ENCODE measurements at places on chromosomes 16 and 17.

DNA sequence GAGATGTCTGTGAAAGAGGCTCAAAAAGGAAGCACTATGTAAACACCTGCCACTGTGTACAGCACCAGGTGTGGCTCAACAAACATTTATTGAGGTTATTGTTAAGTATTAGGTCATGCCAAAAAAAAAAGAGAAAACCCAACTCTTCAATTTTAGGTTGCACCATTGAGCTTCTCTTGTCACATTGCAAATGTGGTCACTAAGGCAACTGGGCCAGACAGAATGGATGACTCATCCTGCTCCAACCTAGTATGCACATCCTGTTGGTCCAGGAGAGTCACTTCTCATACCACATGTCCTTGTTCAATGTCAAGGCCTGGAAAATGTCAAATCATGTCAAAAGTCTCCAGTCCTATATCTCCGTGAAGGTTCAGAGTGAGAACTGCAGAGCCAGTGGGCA lies 25.0 kb downstream of the HOXB1 start:
- DNase-seq: no peak

DNA sequence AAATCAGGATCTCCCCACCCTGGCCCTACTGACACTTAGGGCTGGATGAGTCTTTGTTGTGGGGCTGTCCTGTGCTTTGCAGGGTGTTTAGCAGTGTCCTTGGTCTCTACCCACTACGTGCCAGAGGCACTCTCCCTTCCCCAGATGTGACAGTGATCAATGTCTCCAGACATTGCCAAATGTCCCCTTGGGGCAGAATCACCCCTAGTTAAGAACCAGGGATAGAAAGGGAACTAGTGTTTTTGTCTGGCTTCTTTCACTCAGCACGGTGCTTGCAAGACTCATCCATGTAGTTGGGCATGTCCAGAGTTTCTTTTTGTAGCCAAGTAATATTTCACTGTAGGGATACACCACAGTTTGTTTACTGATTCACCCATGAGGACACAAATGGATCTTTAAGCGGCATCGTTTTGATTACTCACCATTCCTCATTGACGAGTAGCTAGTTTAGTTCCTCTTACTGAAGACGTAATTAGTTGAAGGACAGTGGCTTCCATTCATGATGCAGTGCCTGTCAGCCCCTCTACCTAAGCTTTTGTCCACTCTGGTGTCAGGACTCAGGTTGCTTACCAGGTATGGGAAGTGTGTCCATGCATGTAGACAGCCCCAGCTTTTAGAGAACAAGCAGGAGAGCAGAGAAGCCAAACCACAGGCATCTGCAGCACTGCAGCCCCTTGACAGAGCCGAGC lies 26.0 kb upstream of the ITGB4 start:
- DNase-seq: no peak

- no peak for DNase-seq
These were observed 154.1 kb downstream of the SOCS1 start for GRCh38 chr16:11101695-11102522.

DNA sequence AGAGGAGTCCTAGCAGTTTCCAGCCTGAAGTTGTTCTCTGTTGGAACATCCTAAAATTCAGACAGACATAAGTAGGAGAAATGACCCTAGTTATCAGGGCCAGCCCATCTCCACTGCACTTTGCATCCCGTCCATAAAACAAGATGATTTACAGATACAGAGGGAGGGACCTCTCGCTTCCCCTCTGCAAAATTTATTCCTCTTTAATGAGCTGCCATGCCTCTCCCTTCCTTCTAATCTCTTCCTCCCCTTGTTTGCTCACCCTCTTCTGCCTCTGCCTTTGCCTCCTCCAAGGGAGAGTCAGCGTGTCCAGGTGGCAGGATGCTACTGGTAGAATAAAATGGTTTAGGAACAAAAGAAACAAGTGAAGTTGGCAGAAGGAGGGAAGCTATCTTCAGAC lies 351.3 kb downstream of the SOX9 start:
- DNase-seq: no peak

DNA sequence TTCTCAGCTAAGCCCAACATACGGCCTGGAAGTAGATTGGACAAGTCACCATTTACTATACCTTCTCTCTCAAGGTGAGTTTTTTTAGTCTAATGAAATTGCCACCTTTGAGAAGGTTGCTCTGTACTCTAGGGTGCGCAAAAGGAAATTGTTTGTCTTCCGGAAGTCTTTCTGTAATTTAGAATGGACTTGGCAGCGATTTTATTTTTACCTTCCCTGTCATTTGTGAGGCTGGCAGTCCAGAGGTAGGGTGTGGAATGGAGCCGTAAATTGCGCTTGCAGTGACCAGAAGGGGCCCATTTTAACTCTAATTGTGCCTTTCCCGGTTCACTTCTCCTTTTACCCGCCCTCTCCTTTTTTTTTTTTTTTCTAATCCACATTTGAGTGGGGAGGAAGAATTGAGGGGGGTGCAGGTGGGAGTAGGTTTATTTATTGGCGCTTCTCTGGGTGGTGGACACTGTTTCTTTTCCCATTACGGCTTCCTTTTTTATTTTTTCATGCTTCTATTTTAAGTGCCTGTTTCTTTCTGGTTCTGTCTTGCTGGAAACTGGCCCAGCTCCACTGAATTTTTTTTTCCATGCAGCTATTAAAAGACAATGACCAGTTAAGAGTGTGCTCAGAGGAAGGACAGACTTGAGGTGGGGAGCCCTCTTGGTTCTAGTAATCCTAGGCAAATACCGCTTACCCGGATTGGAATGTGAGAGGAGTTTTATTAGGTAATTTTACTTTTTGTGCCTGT lies 89.7 kb upstream of the CLEC18A start:
- DNase-seq: no peak

GRCh38 chr17:73126716-73127473 lies 34.4 kb upstream of the SLC39A11 start:
- DNase-seq: no peak

DNA sequence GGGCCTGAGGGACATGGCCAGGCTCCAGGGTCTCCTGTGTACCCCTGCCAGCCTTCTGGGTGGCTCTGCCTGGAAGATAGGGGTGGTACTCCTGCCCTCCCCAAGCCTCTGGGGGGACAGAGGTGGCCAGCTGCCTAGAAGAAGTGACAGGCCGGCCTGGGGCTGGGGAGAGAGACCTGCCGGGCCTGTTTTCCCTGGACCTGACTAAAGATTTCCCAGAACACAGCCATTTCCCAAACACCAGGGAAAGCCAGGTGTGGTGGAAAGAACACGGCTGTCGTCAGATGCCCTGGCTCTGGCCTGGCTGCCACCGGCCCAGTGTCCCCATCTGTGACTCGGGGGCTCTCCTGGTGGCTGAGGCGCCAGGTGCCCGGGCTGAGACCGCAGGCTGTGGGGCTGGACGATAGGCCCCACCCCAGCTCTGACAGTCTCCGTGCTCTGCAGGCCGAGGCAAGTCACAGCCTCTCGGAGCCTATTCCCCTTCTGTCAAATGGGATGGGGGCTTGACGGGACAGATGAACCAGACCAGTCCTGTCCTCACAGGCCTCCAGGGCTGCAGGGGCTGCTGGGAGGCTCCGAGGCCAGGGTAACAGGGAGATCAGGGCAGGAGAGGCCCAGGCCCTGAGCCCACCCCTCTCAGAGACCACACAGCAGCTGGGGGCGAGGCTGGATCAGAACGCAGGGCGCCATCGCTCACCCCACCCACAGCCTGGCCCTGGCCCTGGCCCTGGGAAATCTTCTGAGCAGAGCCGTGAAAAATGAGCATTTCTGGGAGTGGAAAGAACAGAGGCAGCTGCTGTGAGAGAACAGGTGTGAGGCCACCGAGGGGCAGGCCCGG lies 33.1 kb downstream of the CTU2 start:
- no peak for DNase-seq

DNA sequence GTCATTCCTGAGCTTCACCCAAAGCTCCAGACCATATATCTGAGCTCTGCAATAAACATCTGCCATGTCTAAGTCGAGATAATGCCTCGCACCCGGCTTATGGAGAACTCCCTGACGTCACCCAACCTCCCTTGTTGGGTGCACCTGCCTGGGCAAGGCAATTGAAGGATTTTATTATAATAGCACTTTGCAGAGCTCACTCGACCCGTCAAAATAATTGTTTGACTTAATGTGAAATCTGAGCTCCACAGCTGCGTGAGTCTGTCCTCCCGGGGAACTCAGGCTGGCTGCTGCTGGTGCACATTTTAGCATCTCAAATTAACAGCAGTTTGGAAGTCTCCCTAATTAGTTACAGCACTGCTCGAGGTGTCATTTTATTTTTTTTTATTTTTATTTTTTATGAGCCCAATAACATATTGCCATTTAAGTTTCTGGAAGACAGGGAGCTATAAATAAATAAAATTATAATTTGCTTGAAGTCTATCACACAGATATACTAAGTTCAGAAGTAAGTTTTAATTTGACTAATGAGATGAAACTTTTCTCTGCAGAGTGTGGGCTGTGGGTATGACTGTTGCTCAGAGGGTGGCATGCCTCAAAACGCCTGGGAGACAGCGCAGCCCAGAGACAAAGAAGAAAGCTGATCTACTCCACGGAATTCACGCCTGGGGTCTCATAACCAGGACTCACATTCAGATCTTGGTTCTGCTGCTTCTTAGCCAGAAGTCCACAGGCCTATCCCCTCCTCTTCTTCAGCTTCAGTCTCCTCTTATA lies 401.4 kb upstream of the C16orf82 start:
- DNase-seq: no peak

DNA sequence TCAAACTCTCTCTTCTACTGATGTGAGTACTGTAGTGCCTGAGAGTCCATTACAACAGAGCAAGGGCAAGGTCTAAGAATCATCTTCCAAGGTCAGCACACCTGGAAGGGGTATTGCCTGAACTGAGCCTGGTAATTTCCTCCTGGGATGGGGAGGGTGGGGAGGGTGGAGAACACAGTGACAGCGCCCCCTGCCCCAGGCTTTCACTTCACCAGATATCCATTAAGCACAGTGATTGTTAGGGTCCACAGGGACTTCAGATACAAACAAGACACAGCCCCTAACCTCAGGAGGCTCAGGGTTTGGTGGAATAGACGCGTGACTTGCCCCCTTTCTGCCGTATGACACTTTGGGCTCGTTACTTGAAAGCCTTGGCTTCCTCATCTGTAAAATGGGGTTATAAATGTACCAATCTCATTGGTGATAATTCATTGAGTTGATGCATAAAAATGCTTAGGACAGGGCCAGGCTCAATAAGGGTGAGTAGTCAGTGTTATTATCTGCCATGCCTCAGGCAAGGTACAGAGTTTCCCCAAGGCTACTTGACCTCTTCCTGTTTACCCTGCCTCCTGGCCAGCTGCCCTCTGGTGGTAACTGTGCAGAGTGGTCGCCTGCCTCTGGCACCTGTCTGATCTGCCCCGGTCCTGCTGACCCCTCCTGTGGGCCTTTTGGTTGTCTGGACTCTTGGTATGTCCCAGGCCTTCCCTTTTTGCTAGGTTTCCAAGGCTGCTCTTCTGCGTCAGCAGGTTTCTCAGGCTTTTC lies 13.1 kb upstream of the BRD7 start:
- peak; percentile 27 for DNase-seq

DNA sequence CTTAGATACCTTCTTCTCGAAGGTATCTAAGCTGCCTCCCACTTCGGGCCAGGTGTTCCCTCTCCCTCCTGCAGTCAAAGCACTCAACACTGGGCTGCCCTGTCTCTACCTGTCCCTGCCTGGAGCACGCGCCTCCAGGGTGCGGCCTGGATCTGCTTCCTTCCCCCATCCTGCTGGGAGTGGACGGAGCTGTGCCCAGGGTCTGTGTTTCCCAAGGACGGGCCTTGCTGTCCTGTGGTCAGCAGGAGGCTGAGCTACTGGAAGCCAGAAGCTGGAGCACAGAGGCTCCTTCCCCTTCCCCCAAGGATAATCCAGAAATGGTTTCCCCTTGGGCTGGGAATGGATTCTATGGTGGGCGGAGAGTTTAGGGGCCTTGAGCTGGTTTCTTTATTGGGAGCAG lies 16.7 kb downstream of the LLGL2 start:
- DNase-seq: no peak

All from neural progenitor cell (in vitro differentiated cells).